ENCODE measurements at places on chromosomes 11 and 22.

GRCh38 chr11:89347071-89347470 lies 144.1 kb downstream of the NOX4 start:
- DNase-seq = no peak

- no peak for DNase-seq
Observed at GRCh38 chr11:41237382-41237781, 222.1 kb downstream of the LRRC4C start.

DNA sequence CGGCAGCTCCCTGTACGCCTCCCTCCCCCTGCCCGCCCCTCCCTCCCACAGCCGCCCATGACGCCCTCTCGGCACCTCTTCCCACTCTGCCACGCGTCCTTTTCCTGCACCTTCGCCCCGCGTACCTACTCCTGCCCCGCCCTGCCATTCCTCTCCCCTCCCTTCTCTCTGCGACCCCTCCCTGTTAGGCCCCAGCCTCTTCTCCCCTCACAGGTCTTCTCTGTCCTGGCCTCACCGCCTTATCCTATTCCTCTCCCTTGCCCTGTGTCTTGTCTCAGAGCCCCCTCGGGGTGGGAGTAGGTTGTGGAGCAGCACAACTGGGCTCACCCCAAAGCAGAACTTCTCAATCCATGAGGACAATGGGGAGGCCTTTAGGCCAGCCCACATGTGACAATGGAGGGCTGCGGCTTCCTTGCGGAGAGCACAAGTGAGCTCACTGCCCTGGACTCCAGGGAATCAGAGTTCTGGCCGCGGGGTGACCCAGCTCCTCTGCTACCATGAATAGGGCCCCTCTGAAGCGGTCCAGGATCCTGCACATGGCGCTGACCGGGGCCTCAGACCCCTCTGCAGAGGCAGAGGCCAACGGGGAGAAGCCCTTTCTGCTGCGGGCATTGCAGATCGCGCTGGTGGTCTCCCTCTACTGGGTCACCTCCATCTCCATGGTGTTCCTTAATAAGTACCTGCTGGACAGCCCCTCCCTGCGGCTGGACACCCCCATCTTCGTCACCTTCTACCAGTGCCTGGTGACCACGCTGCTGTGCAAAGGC lies 539 bp downstream of the SLC35C1 start:
- DNase-seq = no peak

DNA sequence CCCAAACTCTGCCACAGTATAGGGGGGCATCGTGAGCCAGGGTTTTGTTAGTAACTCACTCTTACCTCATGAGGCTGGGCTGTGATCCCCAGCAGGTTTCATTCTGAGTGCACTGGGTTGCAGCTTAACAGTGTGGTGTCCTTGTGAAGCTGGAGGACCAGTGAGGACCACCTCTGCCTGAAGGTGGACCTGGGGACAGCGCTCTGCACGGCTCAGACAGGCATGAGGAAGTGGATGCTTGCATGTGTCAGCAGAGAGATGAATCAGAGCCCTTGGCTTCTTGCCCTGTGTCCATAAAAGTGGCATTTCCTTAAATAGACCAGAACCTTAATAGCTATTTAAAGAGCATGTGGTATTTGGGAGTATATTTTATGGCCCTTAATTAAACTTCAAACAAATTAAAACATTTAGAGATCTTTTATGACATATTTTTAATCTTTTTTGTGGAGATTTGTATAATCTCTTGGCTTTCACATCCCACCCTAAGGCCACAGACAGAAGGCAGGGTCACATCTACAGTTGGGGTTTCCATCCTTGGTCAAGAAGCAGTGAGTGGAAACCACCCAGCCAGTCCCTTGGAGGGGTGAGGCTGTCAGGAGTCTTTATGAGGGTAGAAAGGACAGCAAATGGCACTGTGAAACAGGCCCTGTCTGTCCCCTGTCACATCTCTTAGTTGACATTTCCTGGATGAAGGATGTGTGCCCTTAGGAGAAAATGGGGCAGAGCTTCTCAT lies 24.8 kb upstream of the ADORA2A start:
- DNase-seq = no peak

DNA sequence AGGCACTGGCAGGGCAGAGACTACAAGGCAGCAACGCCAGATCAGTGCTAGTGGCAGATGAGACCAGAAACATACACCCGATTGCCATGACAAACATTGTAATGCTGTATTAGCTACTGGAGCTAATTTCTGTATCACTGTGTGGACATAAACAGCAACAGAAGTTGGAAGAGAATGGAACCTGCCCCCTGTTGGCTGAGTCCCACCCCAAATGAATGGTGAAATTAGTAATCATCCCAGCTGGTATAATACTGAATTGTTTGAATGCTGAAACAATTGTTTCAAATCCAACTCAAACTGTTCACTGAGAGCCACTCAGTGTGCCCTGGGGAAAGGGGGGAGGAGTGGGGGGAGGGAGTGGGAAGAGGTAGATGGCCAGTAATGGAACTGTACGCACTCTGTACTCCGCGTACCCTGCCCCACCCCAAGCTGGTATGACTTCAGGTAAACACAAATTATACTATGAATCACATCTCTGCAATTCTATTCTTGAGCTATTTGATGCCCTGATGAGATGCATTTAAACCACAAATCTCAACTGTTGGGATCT lies 11.2 kb upstream of the BIRC3 start:
- no peak for DNase-seq

DNA sequence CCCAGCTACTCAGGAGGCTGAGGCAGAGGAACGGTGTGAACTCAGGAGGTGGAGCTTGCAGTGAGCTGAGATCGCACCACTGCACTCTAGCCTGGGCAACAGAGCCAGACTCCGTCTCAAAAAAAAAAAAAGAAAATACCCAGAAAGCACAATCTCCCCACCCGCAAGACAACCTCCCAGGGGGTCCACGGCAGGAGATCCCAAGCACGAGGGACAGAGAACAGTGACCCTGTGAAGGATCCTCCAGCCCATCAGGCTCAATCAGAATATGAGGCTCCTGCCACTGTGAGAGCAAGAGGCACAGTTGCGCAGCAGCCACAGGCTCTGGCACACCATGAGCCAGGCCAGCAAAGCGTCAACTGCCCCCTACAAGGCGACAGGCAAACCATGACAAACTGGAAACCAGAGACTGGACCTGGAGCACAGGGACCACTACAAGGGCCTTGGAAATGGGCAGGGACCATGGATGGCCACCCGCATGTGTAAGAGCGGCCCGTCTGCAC lies 164.8 kb upstream of the GRK3 start:
- DNase-seq = no peak

GRCh38 chr11:131388030-131388429 lies 17.6 kb downstream of the NTM start:
- DNase-seq = no peak

GRCh38 chr11:64878223-64878493 lies 263 bp downstream of the EHD1 start:
- DNase-seq = no peak

- no peak for DNase-seq
Observed at GRCh38 chr11:94770563-94771120, 2.5 kb downstream of the AMOTL1 start.
